ENCODE measurements at places on chromosomes 5 and 9.
A peak's percentile ranks its signal among the peaks of the same experiment; 100 is the strongest.

- DNase-seq = no peak
Measured at GRCh38 chr5:170520372-170520771, 16.6 kb downstream of the KCNIP1 start.

DNA sequence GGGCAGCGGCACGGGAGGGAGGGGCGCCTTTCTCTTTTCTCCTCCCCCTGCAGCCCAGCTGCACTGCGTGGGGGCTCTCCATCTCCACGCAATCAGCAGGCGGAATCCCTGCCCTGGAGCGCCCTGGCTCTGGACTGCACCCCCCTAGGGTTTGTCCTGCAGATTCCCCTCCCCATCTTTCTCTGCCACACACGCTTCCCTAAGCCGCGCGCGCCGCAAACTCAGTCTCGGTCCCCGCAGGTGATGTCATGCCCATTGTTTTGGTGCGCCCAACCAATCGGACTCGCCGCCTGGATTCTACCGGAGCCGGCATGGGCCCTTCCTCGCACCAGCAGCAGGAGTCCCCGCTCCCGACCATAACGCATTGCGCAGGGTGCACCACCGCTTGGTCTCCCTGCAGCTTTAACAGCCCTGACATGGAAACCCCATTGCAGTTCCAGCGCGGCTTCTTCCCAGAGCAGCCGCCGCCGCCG is at the start of gene KCNN2:
KCNN2 (plus strand) TSS at position 347 of the 473 bp plus-strand sequence; CDS start at position 417, 70 bp downstream.
- no peak for DNase-seq

DNA sequence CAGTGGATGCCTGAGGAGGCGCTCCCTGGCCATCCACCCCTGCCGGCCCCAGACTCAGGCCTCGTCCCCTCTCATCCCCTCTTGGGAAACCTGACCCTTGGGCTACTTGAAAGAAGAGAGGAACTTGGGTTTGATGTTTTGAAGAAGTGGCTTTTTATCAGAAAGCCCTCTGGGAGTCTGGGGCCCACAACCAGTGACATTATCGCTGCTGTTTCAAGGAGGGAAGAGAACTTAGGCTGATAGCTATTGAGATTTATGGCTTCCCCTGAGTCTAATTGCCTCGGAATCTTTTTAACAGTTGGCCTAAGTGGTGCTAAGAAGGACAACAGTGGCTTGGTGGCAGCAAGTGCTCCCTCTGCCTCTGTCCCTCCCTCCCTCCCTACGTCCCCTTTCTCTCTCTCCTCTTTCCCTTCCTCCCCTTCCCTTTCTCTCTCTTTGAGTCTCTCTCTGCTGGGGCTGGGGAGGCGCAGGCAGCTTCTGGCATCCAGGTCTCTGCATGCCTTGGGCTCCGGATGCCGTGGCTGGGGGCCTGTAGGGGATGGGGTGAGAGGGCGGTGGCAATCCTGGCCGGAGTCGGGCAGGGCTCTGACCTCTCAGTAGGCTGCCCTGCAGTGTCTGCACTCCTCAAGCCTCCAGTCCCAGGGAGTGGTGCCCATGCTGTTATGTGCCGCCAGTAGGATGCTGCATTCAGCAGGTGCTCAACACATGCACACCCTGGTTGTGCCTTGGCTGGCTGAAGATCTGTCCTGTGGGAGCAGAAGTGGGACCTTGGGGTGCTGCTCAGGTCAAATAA is 49.6 kb upstream of the RXRA start:
- peak; percentile 19 for DNase-seq

DNA sequence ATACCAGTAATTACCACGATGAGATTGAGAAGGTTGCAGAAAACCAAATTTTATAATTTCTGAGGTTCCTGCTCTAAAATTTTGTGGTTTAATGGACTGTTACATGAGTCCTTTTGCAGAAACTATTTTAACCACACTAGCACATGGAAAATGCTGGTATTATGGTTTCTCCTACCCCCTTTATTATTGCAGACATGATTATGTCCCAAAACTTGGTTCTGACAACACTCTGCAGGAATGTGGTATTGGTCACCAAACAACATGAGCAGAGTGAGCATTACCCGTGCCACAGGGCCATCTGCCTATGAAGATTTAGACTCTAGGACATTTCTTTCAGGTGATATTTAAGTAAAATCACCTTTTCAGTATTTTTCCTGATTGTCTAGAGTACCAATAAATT is 2.8 kb upstream of the ECM2 start:
- no peak for DNase-seq
